Glutamatergic neuron (in vitro differentiated cells): ENCODE measurements at places on chromosomes 13 and 19. TPM values are rescaled to one million over a fixed set of nuclear protein-coding genes. Genes with fewer than 3 reads are reported as not detected.

Gene OLFM2
- 19.5 TPM for total RNA-seq

Gene CBY2
- not detected for total RNA-seq

Gene IGSF23
- not detected for total RNA-seq

Gene ATP1A3
- total RNA-seq = 650 TPM

DNA sequence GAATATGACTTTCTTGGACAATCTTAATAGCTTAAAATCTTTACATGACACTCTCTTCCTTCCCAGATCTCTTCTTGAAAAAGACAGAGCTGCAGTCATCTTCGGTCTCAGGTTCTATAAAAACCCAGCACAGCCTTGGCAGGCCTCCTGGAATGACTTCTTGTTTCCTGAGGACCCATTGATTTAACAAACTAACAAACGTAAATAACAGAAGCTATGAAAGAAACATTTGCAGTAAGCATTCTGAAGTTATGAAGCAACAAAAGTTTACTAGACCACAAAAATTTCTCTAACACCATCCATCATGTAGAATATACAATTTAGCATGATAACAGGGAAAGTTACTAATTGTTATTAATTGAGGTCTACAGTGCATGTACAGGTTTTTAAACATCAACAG is 62.8 kb upstream of the STARD13 start:
- no peak for DNase-seq

DNA sequence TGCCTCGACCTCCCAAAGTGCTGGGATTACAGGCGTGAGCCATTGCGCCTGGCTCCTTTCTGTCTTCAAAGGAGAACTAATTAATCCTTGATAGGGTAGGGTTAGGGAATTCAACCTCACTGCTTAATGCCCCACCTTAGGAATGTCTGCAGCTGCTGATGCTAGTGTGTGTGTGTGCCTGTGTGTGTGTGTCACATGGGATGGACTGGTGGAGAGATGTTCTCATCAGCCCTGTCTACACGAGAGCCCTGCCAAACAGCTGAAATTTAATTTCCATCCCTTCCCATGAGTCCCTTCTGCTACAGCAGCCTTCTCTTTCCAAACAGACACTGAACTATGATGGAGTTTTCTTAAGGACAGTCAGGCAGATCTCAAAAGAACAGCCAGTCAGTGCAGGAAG is 46.5 kb upstream of the CLDN10 start:
- no peak for DNase-seq

DNA sequence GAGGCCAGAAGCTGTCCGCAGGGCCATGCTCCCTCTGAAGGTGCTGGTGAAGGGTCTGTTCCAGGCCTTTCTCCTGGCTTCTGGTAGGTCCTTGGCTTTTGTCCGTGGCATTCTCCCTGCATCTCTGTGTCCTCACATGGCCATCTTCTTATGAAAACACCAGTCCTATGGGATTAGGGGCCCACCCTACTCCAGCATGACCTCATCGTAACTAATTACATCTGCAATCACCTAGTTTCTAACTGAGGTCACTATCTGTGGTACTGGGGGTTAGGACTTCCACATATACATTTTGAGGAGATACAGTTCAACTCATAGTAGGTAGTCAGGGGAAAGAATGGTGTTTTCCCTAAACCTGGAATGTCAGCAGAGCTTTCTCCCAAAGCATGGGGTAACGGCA is 3.1 kb downstream of the C13orf42 start:
- no peak for DNase-seq

DNA sequence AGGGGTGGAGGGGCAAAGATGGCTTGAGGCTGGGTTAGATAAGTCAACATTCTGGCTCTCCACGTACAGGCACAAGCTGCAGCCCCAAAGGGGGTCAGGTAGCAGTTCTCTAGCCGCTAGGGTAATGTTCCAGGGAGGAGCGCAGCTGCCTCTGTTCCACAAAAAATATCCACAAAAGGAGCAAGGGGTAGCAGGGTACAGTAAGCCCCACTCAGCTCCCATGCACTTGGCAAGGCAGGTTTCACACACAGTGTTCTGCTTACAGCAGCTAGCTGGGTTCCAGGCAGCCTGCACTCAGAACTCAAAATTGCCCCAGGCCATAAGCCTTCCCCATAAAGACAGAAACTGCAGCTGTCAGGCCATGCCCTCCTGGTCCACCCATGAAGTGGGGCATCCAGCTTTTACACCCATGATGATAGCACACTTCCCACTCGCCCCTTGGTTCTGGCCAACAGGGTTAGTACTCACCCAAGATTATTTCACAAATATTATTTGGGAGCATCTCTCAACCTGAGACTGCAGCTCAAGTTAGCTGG is 130.0 kb downstream of the CYSLTR2 start:
- no peak for DNase-seq

DNA sequence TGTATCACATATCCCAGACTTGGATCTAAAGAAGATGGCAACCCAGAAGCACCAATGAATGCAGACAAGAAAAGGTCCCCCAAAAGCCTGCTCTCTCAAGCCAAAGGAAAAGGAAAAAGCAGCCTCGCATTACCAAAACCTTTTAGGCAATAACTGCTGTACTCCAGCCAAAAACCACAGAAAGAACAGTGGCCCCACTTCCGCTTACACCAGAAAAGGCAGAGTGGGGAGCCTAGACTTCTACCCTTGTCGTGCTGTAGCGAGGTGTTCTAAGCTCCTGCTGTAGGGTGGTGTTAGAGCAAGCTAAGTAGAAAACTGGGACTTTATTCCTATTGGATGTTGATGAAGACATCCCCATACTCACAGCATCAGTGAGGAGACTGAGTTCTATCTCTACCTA is 244.0 kb upstream of the RXFP2 start:
- no peak for DNase-seq

DNA sequence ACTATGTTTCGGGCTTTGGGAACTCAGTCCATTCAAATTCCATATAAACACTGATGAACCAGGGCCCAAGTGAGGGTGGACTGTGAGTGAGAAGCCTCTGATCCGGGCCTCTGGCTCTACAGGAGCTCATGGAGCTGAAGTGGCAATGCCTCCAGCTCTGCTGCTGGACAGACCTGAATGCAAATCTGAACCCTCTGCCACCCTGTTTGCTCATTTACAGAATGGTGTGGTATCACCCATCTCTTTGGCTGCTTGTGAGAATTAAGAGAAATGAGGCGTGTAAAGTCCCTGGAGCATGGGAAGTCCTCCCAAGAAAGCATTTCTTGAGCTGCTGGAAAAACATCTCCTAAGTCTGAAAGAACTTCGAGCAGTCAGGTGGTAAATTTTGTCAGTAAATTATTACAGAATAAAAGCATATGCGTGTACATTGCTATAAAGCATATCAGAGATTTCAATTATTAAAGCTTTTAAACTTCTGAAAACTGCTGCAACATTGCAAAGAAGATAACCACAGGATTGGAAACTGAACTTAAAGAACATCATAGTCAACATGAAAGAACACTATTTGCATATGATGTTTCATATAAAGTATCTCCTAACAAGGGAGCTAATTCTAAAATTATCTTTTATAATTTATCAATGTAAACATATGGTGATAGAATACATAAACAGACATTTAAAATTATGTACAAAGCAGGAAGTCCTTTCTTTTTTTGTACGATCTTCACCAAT is 369.0 kb downstream of the UQCRFS1 start:
- no peak for DNase-seq

DNA sequence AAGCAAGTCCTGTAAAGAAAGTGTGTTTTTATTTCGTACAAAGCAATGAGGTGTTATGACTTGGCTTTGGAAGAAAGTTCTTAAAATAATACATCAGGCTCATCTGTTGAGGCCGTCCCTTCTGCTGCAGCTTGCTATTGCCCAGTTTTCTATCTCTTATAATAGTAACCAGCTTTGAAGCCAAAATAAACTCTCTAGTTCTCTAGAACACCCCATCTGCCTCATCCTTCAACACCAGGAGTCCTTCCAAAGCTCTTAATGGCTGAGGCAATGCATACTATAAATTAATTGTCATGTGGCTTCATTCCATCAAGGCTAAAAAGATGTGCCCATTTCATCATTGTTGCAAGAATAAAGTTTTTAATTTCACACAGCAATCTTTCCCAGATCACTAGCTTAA is 49.4 kb upstream of the IPO5 start:
- DNase-seq = no peak

GRCh38 chr13:21657538-21657937 is 13.3 kb upstream of the FGF9 start:
- no peak for DNase-seq
